Body of pancreas (tissue), 4 donors: ENCODE measurements at places on chromosomes 16 and 17. TPM values are rescaled to one million over a fixed set of nuclear protein-coding genes. Genes with fewer than 3 reads are reported as not detected.
A peak's percentile ranks its signal among the peaks of the same experiment; 100 is the strongest.

DNA sequence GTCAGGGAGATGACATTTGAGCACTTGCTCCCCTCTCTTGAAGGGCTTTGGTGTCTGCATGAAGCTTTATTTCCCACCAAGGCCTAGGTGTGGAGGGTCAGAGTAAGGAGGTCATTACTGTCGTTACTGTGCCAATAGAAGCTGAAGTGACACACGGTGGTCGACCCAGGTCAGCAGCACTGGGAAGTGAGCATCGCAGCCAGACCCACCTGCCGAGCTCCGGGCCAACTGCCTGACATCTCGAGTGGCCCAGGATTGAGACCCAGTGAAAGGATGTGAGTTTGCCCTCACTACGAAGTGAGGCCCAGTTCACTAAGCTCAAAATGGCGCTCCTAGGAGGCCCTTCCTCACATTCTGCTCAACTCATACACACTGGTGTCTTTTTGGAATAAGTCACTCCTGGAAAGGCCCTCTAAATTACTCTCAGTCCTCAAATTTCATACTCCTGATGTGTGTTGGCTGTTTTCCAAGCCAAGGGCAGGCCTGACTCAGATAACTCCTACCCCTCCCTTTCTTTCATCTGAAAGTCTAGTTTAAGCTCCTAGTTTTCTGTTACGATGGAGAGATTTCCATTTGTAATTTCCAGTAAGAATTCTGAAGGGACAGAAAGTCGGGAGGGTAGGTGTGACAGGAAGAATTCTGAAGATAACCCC is 200.4 kb downstream of the LGALS9B start:
- no peaks in the 10 kb centered on the region for H3K36me3 ChIP-seq
- H3K4me1 ChIP-seq, result no peaks in the 10 kb centered on the region
- no peak for DNase-seq
- no peaks in the 10 kb centered on the region for H3K27me3 ChIP-seq

- no peak overlapping the region for H3K27ac ChIP-seq
- H3K4me3 ChIP-seq, result no peak overlapping the region
- no peaks in the 10 kb centered on the region for H3K36me3 ChIP-seq
Observed at GRCh38 chr17:48254896-48255295, 147.3 kb downstream of the SNX11 start.

DNA sequence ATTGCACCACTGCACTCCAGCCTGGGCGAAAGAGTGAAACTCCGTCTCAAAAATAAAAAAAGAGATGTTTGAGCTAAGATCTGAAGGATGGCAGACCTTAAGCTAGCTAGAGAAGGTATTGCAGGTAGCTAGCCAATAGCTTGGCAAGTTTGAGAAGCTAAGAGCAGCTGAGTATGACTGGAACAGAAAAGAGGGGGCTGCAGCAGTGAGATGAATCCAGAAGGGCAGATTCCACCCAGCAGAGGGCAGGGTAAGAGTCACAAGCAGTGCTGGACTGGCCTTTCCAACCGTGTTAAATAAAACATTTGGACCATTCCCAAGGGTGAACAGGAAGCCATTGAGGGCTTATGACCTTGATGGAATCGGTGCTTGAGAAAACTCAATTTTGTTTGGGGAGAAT is 5.7 kb upstream of the PHAF1 start:
- no peaks in the 10 kb centered on the region for H3K27me3 ChIP-seq
- H3K36me3 ChIP-seq, result no peaks in the 10 kb centered on the region
- H3K4me3 ChIP-seq, result no peak overlapping the region
- peaks cover 8% of the 10 kb centered on the region for H3K4me1 ChIP-seq
- peak; percentile 34 for DNase-seq

GRCh38 chr16:53220585-53220984 is 165.8 kb downstream of the CHD9 start:
- H3K27ac ChIP-seq, result no peak overlapping the region
- H3K4me1 ChIP-seq, result peaks cover 33% of the 10 kb centered on the region
- no peaks in the 10 kb centered on the region for H3K27me3 ChIP-seq
- peaks cover 2% of the 10 kb centered on the region for H3K36me3 ChIP-seq

DNA sequence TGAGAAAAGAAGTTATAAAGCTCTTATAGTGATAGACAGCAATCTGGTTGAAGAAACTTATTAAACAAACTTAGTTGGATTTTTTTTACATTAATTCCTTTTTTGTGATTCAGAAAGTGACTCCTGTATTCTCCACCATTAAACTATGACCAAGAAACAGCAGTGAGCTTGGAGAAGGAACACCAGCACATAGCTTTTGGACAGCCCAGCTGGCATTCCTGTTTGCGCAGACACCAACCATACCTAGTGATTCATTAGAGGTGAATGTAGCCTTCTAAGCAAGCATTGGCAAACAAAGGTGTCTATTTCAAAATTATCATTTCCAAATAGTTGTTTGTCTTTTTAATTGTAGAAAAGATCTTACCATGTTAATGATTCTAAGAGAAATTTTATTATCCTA is 94.4 kb downstream of the STXBP4 start:
- H3K4me3 ChIP-seq, result no peak overlapping the region
- no peaks in the 10 kb centered on the region for H3K4me1 ChIP-seq
- no peak overlapping the region for H3K27ac ChIP-seq
- DNase-seq, result no peak
- H3K36me3 ChIP-seq, result no peaks in the 10 kb centered on the region
- no peaks in the 10 kb centered on the region for H3K27me3 ChIP-seq

GRCh38 chr17:78879635-78880186 is 23.3 kb downstream of the CEP295NL start:
- H3K36me3 ChIP-seq, result no peaks in the 10 kb centered on the region
- peaks cover 73% of the 10 kb centered on the region for H3K4me1 ChIP-seq
- H3K27me3 ChIP-seq, result no peaks in the 10 kb centered on the region
- DNase-seq, result peak; percentile 38

GRCh38 chr17:46851029-46851741 is at the start of gene WNT9B:
WNT9B (plus strand) TSS chr17:46851583; CDS start chr17:46851639, 56 bp downstream.
- peak; percentile 69 for DNase-seq
- H3K27ac ChIP-seq, result no peak within 1 kb of the TSS
- H3K36me3 ChIP-seq, result no peaks in the 10 kb centered on the region

- H3K4me3 ChIP-seq, result no peak within 1 kb of the TSS
- DNase-seq, result no peak
- H3K27ac ChIP-seq, result no peak within 1 kb of the TSS
- H3K4me1 ChIP-seq, result peaks cover 14% of the 10 kb centered on the region
- H3K36me3 ChIP-seq, result no peaks in the 10 kb centered on the region
- H3K27me3 ChIP-seq, result no peaks in the 10 kb centered on the region
Observed at GRCh38 chr17:49848019-49848473, at the start of gene TAC4. TAC4 (minus strand) TSS chr17:49848069; CDS start chr17:49848017, 52 bp downstream.

GRCh38 chr16:13883881-13884280 is 36.1 kb upstream of the ERCC4 start:
- no peaks in the 10 kb centered on the region for H3K4me1 ChIP-seq
- no peaks in the 10 kb centered on the region for H3K36me3 ChIP-seq
- no peak for DNase-seq

DNA sequence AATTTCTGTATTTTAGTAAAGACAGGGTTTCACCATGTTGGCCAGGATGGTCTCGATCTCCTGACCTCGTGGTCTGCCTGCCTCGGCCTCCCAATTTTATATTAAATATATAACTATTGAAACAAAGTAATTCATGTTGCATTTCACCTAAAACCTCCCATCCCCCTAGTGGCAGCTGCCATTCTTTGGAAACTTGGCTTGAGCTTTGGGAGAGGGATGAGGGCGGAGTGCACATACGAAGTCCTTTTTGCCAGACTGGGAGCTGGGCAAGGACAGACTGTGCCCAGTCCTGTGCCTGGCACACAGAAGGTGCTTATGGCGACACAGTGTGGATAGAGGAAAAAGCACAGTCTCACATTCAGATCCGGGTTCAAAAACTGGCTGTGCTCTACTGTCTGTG is 83.8 kb downstream of the NETO2 start:
- no peaks in the 10 kb centered on the region for H3K36me3 ChIP-seq
- DNase-seq, result no peak
- H3K4me3 ChIP-seq, result no peak overlapping the region

DNA sequence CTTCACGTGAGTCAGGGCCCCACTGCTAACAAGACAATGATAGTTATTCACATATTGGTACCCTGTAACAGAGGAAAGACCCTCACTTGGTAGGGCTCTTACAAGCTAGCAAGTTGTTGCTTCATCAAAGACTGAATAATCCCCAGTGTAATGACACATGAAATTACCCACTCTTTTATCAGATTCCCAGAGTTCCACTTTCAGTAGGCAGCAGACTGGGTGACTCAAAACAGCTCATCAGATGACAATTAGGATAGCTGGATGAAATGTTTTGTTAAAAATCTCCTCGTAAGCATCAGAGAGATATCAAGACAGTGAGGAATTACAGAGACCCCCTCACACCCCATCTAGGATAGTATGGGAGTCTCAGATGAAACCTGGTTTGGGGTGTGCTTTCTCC is 6.8 kb upstream of the OR1E2 start:
- no peak overlapping the region for H3K27ac ChIP-seq
- no peak overlapping the region for H3K4me3 ChIP-seq
- H3K36me3 ChIP-seq, result no peaks in the 10 kb centered on the region
- no peak for DNase-seq
- no peaks in the 10 kb centered on the region for H3K27me3 ChIP-seq
- H3K4me1 ChIP-seq, result no peaks in the 10 kb centered on the region

- H3K36me3 ChIP-seq, result no peaks in the 10 kb centered on the region
- H3K27me3 ChIP-seq, result no peaks in the 10 kb centered on the region
- no peak overlapping the region for H3K4me3 ChIP-seq
- no peak overlapping the region for H3K27ac ChIP-seq
- H3K4me1 ChIP-seq, result no peaks in the 10 kb centered on the region
Observed at GRCh38 chr17:57735230-57735629, 9.9 kb downstream of the CCDC182 start.

DNA sequence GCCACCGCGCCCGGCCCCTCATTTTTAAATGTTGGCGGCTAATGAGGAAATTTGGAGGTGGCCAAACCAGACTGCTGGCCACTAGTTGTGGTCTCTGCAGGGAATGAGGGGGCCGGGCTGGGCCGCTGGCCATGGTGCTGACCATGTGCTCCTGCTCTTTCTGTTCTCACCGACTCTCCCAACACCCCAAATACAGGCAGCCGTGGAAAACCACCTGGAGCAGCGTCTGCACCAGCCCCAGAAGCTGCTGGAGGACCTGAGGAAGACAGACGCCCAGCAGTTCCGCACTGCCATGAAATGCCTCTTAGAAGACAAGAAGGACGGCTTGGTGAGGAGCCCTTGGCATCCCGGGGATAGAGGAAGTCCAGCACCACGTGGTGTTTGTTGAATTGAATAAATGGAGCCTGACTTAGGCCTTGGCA is 21.3 kb downstream of the OTOA start:
- no peaks in the 10 kb centered on the region for H3K27me3 ChIP-seq
- no peaks in the 10 kb centered on the region for H3K36me3 ChIP-seq

GRCh38 chr16:11890231-11890965 is 25.4 kb downstream of the GSPT1 start:
- H3K27me3 ChIP-seq, result no peaks in the 10 kb centered on the region
- H3K4me3 ChIP-seq, result no peak overlapping the region
- no peak for DNase-seq
- H3K4me1 ChIP-seq, result no peaks in the 10 kb centered on the region
- H3K27ac ChIP-seq, result no peak overlapping the region

DNA sequence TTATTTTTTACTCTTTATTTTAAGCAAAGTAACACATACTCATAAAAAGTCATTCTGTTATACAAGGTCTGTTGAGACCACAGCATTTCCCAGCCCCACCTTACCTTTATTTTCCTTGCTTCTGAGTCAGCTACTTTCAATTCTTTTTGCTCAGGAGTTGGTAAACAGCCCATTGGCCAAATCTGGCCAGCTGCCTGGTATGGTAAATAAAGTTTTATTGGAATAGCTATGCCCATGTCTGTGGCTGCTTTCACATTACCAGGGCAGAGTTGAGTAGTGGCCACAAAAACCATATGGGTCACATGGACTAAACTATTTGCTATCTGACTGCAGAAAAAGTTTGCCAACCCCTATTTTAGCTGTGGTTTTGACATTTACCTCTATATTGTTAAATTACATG is 3.4 kb upstream of the NSRP1 start:
- peaks cover 7% of the 10 kb centered on the region for H3K4me1 ChIP-seq
- no peak for DNase-seq
- no peaks in the 10 kb centered on the region for H3K36me3 ChIP-seq
- no peak overlapping the region for H3K4me3 ChIP-seq
- H3K27ac ChIP-seq, result no peak overlapping the region
- H3K27me3 ChIP-seq, result no peaks in the 10 kb centered on the region

DNA sequence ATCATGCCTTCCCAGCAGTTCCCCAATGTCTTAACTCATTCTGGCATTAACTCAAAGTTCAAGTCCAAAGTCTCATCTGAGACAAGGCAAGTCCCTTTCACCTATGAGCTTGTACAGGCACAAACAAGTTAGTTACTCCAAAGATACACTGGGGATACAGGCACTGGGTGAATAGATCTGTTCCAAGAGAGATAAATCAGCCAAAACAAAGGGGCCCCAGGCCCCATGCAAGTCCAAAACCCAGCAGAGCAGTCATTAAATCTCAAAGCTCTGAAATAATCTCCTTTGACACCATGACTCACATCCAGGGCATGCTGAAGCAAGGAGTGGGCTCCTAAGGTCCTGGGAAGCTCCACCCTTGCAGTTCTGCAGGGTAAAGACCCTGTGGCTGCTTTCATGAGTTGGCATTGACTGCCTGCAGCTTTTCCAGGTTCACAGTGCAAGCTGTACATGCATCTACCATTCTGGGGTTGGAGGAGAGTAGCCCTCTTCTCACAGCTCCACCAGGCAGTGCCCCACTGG is 332.2 kb upstream of the KIF2B start:
- H3K27me3 ChIP-seq, result no peaks in the 10 kb centered on the region
- no peaks in the 10 kb centered on the region for H3K4me1 ChIP-seq
- H3K27ac ChIP-seq, result no peak overlapping the region
- no peak overlapping the region for H3K4me3 ChIP-seq

- H3K36me3 ChIP-seq, result no peaks in the 10 kb centered on the region
- no peak for DNase-seq
- no peak overlapping the region for H3K27ac ChIP-seq
- H3K4me1 ChIP-seq, result no peaks in the 10 kb centered on the region
- no peak overlapping the region for H3K4me3 ChIP-seq
Observed at GRCh38 chr16:25124503-25124902, 13.0 kb downstream of the LCMT1 start.

- DNase-seq, result no peak
- no peak overlapping the region for H3K4me3 ChIP-seq
- no peak overlapping the region for H3K27ac ChIP-seq
- no peaks in the 10 kb centered on the region for H3K36me3 ChIP-seq
- no peaks in the 10 kb centered on the region for H3K27me3 ChIP-seq
Observed at GRCh38 chr16:82460766-82461165, 166.0 kb upstream of the CDH13 start.

DNA sequence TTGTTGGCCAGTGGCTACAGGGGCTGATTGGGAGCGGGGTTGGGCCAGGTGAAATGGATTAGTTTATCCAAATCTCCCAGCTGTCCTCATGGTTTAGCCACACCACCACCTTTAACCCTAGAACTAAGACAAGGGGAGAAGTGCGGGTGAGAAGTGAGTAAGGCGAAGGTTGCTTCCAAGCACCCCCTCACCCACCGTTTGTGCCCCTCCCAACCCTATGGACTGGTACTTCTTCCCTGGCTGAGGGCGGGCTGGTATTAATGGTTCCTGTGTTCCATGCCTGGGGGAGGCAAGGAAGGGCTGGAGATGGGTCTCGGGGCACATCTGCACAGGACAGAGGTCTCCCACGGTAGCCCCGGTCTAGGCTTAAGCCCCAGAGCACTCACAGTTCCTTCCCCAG is 25.1 kb downstream of the NT5M start:
- H3K4me1 ChIP-seq, result no peaks in the 10 kb centered on the region
- H3K4me3 ChIP-seq, result no peak overlapping the region
- no peaks in the 10 kb centered on the region for H3K27me3 ChIP-seq
- no peaks in the 10 kb centered on the region for H3K36me3 ChIP-seq

Gene TEKT1
- total RNA-seq, result not detected

Gene KRTAP17-1
- not detected for total RNA-seq

Gene PPY
- 15.5 TPM for total RNA-seq

Gene RNF222
- not detected for total RNA-seq

Gene NUDT7
- total RNA-seq, result 9.2 TPM
